Fibroblast of skin of right quadriceps (primary cell): ENCODE measurements at places on chromosomes 5 and 9.

DNA sequence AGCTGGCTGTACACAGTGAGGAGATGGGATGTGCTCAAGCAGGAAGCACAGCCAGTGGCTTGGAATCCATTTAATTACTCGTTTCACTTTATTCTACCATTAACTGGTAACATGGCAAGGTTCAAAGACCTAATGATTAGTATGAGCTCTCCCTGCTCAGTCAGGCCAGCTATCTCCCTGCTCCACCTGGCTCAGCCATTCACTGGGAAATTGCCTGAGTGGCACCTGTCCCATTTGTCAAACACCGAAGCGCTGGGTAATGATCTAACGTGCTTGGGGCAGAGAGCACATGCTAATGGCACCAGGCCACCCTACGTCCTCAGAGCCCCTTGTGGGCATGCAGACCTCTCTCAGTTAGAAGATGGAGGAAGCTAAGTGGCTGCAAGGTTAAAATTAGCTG lies 162.2 kb downstream of the TTLL11 start:
- DNase-seq, result no peak

- DNase-seq, result no peak
Measured at GRCh38 chr9:98930792-98931191, 12.9 kb upstream of the COL15A1 start.

- DNase-seq, result no peak
Measured at GRCh38 chr5:134590992-134591659, 41.5 kb downstream of the SAR1B start.

DNA sequence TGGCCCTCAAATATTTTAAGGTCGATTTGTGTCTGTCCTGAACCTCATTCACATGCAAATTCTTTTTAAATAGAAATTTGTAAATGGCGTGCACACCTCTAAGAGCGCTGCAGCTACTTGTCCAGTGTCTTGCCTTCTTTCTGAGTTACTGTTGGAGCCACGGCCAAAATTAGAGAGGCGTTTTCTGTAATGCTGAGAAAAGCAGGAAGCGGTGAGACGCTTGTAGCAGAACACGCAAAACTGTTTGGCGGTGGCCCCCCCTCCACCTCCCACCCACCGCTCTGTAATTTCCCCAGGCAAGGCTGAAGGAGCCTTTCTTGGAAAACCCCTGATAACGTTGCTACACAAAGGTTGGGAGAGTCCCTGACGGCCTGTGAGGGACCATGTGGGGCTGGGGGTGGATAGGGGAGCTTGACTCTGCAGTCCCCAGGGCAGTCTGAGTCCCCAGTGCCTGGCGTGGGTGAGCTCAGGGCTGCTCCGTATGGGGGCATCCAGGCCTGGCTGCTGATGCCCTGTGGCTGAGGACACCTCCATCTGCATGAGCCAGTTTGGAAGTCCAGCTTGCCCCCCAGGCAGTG lies 96.5 kb downstream of the GADD45G start:
- no peak for DNase-seq

GRCh38 chr5:139446956-139447779 lies 7.8 kb upstream of the DNAJC18 start:
- peak; percentile 76 for DNase-seq

- DNase-seq, result no peak
Measured at GRCh38 chr5:73766902-73767301, 140.9 kb downstream of the ARHGEF28 start.

- DNase-seq, result peak; percentile 46
Measured at GRCh38 chr5:103232393-103232999, 26.1 kb upstream of the MACIR start.

DNA sequence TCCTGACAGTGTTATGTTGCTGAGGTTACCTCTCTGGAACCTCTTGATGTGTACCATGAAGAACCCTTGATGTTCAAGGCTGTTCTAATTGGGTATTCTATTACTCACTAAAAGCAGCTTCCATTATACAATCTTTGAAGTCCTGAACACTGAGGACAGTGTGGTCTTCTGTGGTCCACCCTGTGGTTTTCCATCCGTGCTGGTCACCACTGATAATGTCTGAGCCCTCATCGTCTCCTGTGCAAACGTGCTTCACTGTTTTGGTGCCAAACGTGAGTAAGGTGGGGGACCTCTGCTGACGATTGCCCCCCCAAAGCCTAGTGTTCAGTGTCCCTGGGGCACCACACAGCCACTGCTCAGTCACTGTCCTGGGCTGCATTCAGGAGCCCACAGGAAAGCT lies 259.7 kb upstream of the ANKRD55 start:
- DNase-seq, result no peak

GRCh38 chr9:16321461-16322119 lies 548.9 kb downstream of the BNC2 start:
- peak; percentile 39 for DNase-seq

- DNase-seq, result no peak
Measured at GRCh38 chr9:104456831-104457230, 47.2 kb upstream of the OR13F1 start.

DNA sequence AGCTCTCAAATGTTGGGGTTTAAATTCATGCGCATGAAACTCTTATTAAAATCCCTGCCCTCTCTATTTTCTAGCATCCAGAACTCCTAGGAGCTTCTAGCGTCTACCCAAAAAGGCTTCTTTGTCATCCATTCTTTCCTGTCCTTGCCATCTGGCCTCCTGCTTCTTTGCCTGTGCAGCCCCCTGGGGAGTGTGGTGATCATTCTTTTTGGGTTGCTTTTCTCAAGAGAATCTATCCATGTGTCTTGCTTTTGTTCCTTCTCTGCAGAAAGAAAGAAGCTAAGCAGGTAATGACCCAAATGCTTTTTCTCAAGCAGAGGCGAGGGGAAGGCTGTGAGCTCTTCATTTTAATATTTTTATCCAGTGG lies 26.6 kb downstream of the SKP2 start:
- DNase-seq, result no peak

DNA sequence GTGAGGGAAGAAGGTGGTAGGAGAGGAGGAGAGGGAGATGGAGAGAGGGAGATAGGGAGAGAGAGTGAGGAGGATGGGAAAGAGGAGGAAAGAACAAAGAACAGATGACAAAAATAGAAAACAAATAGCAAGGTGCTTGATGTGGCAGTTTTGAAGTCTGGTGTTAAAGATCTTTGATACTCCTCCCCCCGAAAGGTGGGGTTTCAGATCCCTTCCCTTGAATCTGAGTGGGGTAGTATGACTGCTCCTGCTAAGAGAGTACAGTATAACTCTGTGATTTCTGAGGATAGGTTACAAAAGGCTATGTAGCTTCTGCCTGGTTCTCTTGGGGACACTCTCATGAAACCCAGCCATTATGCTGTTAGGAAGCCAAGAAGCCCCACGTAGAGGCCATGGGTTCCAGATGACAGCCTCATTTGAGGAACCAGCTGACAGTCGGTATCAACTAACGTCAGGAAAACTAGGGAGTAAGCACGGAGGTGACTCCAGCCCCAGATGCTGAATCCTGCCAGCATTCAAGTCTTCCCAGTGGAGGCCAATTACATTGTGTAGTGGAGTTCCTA lies 102.1 kb downstream of the FANCC start:
- DNase-seq, result no peak

DNA sequence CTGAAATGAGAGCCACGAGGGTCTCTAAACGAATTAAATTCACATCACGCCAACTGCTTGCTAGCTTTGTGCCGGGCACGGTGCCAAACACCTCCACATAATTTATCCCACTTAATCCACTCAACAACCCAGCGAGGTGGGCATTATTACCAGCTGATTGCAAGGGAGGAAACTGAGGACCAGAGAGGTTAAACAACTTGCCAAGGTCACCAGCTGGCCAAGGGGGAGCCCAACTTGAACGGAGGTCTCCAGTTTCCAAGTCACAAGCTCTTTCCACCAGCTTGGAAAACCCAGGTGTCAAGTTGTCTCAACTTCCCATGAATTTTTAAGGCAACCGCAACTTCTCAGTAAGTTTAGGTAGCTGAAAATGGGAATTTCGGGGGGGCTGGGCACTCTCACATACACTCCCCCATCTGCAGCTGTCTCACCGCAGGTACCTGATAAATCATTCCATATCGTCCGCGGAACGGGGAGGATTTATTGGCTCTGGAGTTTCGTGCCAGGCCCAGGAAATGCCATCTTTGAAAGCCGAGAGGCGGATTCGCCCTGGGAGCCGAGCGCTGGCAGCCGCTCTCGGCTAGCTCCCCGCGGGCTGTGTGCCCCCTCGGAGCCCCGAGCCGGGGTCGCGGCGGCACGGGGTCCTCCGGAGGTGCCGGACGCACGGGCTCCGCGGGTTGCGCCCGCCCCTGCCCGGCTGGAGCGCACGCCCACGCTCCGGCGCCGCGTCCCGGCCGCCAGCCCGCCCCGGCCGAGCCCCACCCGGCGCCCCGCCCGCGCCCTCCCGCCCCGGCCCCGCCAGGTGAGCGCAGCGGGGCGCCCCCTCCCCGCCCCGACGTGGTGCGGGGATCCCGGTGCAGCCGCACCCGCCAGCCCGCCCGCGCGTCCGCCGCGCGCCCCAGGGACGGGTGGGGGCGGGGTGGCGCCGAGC lies 617 bp downstream of the PTPN3 start:
- DNase-seq, result no peak

- DNase-seq, result no peak
Measured at GRCh38 chr5:76947082-76947503, 5.8 kb upstream of the CRHBP start.

DNA sequence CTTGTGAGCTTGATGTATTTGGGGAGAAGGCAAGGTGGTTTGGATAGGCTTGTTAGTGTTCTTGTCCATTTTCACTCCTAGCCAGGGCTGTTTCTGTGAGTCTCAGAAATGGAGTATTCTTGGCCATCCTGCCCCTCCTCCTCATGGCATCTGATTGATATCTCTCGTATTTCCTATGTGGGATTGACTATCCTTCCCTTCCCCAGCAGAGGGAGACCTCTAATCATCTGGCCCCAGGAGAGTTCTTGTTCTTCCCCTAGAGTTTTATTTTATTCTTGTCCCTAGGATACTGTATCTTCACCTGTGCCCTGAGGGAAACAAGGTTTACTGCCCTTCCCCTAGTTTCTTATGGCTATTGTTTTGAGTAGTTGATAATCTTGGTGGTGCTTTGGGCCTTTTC lies 114.4 kb downstream of the VPS13A start:
- peak; percentile 42 for DNase-seq

- DNase-seq, result peak; percentile 85
Measured at GRCh38 chr9:87878989-87879511, 3.6 kb upstream of the SPATA31E1 start.

DNA sequence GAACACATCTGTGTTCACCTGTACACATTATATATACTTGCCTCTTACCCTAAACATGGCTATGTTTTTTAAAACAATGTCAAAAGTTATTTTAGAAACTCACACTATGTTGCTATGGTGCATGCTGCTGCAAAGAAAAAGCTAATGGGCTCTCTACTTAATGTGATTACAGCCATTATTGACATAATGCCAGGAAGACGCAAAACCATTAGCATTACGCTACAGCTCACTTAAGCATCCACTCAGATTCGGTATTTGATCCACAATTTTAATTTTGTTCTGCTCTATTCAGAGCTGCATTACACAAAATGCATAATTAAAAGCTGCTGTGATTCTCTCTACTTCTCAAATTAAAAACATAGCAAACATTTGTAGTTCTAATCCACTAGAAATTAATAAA lies 395.2 kb downstream of the BNC2 start:
- peak; percentile 16 for DNase-seq

DNA sequence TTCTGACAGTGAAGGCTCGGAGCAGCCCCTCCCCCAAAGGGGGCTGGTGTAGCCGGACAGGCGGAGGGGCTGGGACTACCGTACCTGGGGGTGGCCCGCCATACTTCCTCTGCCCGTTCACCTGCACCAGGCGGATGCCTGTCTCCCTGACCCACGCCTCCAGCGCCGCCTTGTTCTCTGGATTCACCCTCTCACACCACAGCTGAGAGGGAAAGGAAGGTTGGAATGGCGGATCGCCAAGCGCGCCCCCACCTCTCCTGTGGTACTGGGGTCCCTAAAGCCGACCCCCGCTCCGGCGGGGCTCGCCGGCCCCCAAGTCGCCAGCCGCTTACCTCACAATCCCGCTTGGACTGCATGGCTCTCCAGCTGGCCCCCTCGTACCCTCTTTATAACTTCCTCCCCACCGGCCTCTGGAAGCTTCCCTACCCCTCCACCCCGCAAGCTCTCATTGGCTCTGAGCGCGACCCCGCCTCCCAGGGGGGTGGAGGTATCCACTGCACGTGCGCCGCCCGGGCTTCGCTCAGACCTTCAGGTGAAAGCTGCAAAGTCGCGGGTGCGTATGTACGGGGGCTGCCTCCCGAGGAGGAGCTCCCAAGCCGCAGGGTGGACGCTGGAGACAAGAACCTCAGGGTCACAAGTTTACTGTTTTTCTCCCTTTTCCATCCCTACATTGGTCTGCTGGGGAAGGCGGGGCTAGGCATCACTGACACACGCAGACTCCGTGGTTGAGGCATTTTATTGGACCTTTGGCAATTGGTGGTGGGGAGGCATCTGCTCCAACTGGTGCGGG lies at the start of gene DND1:
TSS of gene DND1 (minus strand) at position 390 of the 790 bp plus-strand sequence. CDS start at position 356, 34 bp downstream.
- no peak for DNase-seq

GRCh38 chr9:35696520-35697215 lies 6.9 kb upstream of the TPM2 start:
- peak; percentile 32 for DNase-seq

GRCh38 chr5:87188391-87188790 lies 79.3 kb upstream of the RASA1 start:
- no peak for DNase-seq

DNA sequence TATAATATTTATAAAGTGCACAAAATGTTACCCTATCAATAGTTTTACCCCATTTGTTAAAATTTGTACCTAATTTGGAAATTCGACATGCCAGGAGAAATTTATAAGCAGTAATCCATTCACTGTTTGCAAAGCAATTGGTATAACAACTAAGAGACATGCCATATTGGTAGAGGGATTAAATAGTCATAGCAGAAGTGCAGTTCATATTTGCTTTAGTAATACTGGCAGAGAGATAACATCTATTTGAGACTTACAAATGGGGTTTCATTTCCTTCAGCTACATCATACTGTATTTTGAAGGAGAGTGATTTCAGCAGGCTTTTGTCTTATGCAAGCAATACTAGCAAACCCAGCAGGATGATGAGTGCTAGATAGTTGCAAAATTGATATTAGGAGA lies 610.4 kb upstream of the CDH10 start:
- DNase-seq, result no peak

DNA sequence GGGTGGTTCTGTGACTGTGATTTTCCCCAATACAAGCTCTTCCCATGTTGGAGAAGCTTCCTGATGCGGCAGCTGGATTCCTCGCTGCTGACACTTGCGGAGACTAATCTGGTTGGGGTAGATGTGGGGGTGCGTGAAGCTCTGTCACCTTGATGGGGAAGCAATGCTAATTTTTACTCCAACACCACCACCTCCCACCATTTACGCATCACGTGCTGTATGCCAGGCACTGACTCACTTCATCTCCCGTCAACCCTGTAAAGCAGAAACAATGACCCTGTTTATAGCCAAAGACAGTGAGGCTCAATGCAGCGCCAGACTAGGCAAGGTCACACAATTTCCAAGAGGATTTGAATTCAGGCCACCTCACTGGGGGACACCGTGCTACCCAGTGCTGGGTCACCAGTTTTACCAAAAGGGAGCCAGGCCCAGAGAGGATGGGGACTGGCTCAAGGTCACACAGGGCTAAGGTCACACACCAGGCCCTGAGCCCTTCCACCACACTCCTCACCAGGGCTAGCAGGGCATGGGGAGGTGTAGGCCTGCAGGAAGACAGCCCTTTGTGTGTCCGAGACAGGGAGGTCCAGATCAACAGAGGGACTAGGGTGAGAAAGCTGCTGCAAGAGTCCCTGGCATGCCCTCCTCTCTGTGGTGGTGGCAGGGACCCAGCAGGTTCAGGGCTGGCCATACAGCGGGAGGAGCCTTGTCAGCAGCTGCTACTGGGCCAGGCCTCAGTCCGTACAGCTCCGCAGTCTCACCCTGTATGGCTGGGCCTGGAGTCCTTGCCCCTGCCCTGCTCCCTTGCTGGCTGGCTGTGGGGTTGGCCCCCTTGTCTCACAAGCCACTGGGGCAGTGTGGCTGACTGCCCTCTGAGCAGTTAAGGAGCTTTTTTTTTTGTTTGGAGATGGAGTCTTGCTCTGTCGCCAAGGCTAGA lies 3.3 kb downstream of the STKLD1 start:
- DNase-seq, result no peak
